Fibroblast of skin of left biceps (primary cell): ENCODE measurements at places on chromosomes 6 and 20.

DNA sequence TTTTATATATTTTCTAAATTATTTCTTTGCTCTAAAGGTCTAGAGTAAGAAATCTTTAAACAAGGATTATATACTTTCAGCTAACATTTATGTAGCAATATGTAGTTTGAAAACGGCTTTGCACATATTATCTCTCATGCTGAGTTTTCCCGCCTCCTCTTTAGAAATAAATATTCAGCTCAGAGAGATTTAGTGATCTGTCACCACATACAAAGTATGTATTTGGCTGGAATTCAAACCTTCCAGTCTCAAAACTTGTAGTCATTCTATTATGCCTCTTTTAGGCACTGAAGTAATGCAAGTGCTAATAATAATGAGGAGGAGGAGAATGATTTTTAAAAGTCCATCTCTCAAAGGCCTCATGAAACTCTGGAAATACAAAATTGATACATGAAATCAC, 525.0 kb downstream of the GRIK2 start:
- peak; percentile 9 for DNase-seq

DNA sequence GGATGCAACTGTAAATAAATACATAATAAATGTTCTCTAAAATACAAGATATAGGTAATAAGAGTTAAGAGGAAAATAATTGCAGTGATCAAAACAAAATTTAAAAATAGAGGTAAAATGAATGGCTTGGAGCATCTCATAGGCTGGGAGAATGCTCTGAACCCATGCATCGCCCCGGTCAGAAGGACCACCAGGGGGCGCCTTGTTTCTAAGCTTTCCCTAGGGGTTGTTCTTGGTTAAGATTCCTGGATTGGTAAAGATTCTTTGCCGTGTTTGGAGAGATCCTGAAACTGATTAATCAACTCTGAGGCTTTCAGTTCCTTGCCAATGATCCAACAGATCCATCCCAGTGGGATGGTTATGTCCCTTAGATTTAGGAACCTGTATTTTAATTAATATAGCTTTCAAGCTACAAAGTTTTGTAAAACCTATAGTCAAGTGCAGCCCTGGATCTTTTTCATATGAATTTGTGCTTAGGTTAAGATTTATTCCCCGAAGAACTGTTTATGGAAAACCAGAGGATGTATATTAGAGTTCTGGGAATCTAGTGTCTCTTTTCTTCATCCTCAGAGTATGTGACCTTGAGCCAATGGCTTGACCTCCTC, 45.3 kb upstream of the PRELID3B start:
- peak; percentile 34 for DNase-seq

DNA sequence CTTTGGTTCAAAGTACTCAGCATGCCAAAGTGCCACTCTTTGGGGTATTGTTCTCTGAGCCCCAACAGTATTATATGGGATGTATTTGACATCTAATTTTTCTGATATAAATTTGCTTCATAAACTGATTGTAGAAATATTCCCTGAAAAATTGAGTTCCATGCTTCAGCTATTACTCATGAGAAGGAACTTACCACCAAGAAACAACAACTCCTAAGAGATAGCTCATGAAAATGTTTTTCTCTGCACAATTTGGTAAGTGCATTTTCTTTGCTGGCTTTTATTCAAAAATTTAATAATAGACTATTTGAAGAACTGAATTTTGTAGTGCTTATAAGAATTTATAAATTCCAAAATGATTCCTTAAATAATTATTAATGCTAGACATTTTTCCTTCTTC, 12.8 kb upstream of the TPD52L1 start:
- DNase-seq, result peak; percentile 42

DNA sequence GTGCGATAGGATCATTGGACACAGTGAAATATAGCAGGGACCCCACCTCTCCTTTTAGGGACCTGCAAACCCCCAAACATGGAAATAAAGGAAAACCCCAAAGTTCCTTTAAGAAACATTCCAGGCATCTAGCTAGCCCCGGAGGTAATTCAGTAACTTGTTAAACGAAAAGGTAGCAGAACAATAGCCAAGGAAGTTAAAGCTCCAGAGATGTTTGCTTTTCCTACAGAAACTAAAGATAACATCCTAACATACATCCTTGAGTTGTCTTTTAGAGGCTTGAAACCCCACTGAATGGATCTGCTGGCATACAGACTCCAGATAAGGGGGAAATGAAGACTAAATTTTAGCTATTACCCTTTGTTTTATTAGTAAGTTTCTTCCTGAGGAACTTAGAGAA, 51.0 kb downstream of the FAM184A start:
- no peak for DNase-seq

GRCh38 chr6:11439017-11439420, 98.5 kb upstream of the TMEM170B start:
- DNase-seq, result no peak

- DNase-seq, result no peak
Measured at GRCh38 chr6:72825315-72825911, 203.5 kb downstream of the KCNQ5 start.

DNA sequence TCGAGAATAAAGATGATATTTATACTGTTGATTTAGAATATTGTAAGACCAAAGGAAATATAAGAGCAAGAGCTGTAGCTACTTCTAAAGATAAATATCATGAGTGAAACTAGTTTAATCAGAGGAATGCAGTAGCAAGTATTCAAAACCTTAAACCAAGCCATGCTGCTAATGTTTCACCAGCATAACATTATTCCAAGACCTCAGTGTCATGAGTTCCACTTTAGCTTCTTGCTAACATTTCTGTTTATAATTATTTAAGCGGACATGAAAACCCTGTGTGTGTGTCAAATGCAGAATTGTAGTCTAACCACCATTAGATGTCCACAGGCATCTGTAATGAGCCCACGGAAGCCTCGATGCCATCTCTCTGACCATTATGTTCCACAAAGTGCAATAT, 752.6 kb upstream of the MARCKS start:
- no peak for DNase-seq

DNA sequence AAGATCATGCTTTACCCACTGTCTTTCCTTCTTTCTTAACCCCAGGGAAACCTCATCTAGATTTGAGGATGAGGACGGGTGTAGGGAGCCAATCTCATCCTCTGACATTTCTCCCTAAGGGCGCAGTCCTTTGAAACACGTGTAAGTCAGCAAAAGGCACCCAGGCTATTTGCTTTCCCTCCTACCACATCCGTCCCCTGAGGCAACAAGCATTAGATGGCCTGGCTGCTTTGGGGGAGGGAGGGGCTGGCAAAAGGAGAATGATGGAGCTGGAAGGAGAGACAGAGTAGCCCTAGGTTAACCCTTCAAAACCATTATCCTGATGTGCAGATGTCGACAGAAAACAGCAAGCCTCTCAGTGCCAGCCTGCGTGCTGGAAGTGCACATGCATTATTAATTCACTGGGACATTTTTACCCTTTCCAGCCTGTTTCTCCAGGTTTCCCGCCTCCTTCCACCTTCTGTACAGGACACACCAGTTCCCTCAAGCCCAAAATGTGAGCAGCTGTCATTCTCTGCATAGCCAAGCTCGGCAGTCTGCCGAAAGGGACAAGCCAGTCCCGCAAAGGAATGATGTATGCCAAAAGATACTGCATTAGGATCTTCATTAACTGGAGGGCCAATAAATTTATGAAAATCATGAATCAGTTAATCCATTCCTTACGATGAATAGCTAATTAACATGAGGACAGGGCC, 547.2 kb downstream of the CD83 start:
- no peak for DNase-seq

DNA sequence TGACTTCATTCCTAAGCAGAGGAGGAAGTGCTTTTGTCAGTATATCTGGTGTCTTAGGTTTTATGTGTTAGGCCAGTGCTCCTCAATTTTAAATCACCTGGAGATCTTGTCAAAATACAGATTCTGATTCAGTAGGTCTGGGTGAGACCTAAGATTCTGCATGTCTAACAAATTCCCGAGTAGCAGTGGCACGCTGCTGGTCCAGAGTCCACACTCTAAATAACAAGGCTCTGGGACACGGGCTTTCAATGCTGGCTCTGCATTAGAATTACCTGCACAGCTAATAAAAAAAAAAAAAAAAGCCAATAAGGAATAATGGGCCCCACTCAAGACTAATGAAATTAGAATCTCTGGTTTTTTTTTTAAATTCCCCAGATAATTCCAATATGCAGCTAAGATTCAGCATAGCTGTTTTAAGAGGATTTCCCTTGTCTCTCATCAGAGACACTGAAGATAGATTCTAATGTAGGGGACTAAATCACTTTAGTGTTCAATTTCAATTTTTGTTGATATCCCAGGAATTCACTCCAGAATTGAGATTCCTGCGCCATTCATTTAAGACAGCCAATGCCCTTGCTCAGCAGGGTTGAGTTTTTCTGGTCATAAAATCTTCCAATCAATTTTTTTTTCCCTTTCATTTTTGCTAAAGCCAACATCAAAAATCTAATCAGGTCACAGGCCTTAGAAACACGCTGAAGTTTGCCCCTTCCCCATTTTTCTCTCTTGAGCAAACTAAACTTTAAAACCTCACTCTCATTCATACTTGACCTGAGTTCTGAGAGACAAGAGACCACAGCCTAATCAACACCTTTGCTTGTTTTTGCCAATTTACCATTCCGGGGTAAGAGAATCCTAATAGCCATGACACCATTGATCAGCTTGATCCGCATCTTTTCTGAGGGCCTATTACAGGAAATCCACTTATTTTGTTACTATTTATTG, 2.4 kb downstream of the TDP2 start:
- DNase-seq, result no peak

GRCh38 chr6:136887953-136888352, 34.1 kb upstream of the SLC35D3 start:
- DNase-seq, result no peak

GRCh38 chr20:53040693-53041589, 68.8 kb downstream of the TSHZ2 start:
- DNase-seq, result no peak

DNA sequence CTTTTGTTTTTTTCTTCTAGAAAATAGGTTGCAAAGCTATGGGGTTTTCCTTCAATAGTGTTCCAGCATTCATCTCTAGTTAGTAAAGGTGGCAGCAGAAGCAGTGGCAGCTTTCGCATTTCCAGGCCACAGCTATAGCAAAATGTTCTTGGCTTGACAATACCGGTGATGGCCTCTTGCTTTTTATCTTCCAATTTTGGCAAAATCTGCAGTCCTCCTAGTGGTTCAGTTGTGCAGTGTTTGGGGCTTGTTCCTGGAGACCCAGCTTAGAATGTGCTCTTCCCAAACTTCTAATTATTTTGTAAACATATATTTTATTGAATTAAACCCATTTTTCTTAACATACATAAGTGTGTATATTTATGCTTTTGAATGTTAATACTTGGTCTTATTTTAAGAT, 370.6 kb upstream of the MAN1A1 start:
- DNase-seq, result no peak

DNA sequence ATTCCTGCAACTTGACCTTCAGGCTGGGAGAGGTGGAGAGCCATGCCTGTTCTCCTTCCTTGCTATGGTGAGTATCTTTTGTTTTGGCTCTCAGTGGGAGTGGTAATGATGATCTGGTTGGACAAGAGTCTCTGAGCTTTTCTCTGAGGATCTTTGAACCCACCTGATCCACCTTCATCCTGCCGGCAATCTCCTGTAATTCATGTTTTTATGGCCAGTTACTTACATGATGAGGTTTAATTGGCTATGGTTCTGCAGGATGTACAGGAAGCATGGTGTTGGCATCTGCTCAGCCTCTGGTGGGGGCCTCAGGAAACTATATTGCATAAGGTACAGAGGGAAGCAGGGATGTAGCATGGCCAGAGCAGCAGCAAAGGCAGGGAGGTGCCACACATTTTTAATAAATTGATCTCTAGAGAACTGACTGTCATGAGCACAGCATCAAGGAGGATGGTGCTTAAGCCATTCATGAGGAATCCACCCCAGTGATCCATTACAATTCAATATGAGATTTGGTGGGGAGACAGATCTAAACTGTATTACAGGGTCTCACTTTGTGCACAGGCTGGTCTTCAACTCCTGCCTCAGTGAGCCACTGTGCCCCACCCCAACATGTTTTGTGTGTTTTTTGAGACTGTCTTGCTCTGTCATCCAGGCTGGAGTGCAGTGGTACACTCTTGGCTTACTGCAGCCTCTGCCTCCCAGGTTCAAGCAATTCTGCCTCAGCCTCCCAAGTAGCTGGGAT, 10.0 kb downstream of the HSPA1B start:
- no peak for DNase-seq

- no peak for DNase-seq
Measured at GRCh38 chr6:157440171-157440570, 59.2 kb downstream of the ZDHHC14 start.

GRCh38 chr20:17700637-17701036, 871 bp downstream of the BANF2 start:
- no peak for DNase-seq

DNA sequence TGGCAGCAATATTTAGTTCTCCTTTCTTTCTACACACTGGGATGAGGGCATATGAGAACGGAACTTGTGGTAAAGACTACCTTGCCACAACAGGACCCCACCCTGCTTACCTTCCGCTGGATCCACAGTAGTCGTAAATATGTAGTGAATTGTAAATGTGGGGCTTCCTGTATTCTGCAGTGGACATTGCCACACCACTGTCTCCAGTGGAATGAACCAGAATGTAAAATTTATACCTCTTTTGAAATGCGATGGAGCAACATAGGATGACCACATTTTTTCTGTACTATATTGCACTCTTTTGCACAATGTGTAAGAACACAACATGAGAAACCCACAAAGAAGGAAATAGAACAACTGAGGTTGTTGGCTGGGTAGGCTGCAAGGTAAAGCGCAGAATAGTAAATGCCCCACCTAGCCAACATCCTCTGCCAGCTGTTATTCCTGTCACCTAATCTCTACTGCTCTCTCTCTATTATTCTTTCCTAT, 16.1 kb upstream of the RIPOR2 start:
- DNase-seq, result no peak

- DNase-seq, result no peak
Measured at GRCh38 chr20:49904440-49905214, 10.7 kb downstream of the SPATA2 start.

DNA sequence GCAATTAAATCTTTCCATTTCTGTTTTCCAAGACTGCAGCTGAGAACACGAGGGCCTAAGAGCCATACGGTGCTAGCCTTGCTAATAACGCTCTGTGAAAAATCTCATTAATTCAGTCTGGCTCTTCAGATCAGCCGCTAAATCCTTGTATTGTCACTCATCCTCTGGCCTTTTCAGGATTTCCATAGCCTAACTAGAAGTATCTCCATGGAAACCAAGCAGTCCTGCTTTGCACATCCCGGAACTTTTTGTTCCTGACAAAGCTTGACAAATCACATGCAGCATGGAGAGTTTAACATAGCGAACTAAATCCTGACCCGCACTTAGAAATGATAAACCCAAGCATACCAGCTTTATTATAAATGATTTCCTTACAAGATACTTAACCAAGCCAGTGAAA, 383.7 kb downstream of the CD83 start:
- DNase-seq, result no peak

DNA sequence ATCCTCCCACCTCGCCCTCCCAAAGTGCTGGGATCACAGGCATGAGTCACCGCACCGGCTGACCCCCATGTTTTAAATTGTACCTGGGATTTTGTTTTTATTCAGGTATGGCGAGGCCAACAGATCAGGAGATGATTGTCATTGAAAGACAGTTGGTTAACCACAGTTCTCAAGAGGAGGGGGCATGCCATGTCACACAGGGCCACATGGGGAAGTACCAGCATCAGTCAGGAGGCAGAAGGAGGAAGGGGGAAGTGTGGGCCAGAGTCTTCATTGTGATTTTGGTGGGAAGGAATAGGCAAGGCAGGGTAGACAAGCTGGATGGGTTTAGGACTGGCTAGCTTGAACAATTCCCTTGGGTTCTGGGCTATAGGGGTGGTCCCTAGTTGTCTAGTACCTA, 9.9 kb upstream of the MMP9 start:
- DNase-seq, result no peak
